ENCODE measurements at places on chromosomes 1 and 21.
A peak's percentile ranks its signal among the peaks of the same experiment; 100 is the strongest.

DNA sequence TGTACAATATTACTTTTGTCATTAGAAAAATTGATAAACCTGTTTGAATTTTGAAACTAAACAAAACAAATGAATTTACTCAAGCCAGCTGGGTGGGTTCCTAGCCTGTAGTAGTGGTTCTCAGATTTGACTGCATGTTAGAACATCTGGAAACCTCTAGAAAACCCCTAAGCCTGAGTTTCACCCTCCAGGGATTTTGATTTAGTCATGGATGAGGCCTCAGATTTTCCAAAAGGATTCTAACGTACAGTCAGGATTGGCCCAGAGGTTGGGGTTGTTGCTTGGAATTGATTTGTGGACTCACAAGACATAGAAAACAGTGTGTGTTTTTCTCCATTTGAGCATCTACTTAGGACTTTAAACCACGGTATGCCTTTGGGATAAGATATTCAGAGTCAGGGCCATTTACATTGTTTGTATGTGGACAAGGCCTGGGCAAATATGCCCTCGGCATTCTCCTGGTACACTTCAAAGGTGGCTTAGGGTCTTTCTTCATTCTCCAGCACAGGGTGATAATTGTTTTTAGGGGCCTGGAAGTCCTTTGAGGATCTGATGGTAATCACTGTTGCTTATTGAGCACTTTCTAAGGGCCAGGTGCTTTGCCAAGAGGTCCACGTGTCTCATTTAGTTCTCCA is 42.6 kb downstream of the ATP5PO start:
- DNase-seq: no peak

GRCh38 chr1:175054736-175055135 is 12.9 kb upstream of the TNN start:
- no peak for DNase-seq

GRCh38 chr21:41024746-41025254 is 143.2 kb upstream of the BACE2 start:
- DNase-seq: peak; percentile 19

- DNase-seq: peak; percentile 91
Measured at GRCh38 chr1:183180218-183180617, 5.8 kb upstream of the LAMC2 start.

- DNase-seq: no peak
Measured at GRCh38 chr1:35377555-35377954, 109.0 kb downstream of the ZMYM4 start.

DNA sequence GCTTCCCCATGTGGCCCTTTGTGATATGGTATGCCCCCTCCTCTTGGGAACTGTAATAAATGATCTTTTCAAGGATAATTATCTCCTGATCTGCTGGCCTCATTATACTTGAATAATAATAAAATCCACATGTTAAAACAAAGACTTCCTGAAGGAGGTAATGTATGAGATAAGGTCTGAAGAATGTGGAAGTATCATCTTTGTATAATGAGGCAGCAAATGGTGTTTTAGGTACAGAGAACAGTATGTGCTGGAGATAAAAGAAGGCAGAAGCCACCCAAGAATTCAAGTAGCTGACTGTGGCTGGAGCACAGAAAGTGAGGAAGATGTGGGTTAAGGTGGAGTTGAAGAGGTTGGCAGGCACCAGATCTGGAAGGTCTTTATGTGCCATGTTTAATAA is 12.8 kb upstream of the COG2 start:
- DNase-seq: no peak

- DNase-seq: no peak
Measured at GRCh38 chr1:90720145-90720636, 3.1 kb upstream of the BARHL2 start.

DNA sequence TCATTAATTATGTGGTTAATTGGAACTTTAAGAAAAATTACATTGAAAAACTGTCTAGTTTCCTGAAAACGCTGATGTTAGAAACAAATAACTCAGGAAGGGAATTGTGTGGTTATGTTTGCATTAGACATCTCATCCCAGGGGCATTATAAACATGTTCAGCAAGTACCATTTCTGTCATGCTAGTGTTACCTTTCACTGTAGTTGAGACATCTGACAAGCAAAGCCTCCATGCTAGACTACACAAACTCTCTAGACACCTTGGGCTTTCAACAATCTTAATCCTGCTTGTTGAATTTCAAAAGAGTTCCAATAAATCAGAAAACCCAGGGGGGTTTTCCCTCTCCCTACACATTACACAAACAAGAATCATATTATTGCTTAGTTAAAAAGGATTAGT is 536.8 kb downstream of the KCNT2 start:
- DNase-seq: no peak

DNA sequence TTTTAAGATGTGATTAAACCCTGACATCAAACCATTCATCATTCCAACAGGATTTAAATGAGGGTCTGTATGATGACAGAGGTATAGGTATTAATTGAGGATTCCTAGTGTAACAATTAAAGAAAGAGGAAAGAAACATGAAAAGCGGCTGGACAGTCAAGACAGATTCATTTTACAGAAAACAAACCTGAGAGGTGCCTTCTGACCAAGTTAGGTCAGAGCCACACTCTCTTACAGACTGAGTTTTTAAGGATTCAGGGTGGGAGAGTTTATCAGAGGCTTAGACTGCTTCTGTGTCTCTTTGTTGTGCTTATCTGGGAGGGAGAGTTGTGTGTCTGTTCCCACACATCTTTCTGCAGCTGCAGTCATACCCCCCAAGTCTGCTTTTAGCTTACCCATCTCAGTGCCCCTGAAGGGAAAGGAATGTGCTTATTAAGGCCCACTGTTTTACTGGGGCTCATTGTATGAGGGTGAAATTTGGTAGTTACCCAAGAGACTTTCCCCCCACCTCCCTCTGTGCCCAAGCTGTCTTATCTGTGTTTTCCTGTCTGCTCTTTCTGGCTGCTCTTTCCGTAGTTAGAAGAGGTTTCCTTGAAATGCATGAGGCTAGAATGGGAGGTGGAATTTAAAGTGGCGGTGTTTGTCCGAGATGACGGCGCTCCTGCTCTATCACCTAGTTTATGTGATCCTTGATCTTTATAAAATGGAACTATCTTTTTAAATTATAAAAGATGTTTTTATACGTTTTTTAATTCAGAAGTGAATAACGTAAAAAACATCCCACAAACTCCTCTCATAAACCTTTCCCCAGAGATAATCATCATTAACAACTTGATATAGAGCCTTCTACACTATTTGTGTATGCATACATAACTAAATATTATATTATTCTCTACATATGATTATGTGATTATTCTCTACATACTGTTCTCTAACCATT is 96.0 kb upstream of the TNFSF4 start:
- DNase-seq: no peak

DNA sequence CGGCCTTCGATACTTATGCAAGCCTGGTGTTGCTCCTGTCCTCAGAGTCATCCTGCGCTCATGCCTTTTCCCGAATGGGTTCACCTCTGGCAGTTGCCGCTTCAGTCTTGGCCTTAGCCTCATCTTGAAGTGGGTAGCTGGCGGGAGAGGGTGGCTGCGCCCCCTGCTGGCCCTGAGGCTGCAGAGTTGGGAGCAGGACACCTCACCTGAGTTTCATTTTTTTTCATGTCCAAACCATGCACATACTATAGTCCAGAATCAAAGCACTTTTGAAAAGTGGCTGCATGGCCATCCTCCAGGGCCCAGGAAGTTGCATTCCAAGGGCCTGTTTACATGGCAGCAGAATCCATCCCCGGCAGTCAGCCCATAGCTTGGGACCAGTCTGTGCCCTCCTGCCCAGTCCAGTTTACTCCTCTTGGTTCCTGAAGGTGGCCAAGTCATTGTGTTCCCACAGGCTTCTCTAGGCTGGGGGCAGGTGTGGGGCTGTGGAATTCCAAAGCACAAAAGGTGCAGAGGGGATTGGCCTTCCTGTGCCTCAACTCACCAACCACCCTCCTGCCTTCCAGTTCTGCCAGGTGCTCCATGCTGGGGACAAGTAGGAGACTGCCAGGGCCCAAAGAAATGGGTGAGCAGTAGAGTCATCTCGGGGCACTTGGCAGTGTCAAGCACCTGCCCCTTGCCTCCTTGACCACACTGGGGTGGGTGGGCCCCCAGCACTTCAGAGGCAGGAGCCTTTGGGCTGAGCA is 44.0 kb downstream of the YARS1 start:
- DNase-seq: peak; percentile 76

GRCh38 chr1:222627232-222627631 is 9.3 kb downstream of the MIA3 start:
- no peak for DNase-seq

- DNase-seq: no peak
Measured at GRCh38 chr1:57272601-57273000, 151.3 kb downstream of the DAB1 start.

- DNase-seq: peak; percentile 17
Measured at GRCh38 chr21:45830221-45830640, 151.3 kb upstream of the COL6A1 start.

GRCh38 chr1:207365063-207365462 is 43.6 kb downstream of the CD55 start:
- DNase-seq: no peak

GRCh38 chr1:198778049-198778448 is 139.2 kb downstream of the PTPRC start:
- no peak for DNase-seq

DNA sequence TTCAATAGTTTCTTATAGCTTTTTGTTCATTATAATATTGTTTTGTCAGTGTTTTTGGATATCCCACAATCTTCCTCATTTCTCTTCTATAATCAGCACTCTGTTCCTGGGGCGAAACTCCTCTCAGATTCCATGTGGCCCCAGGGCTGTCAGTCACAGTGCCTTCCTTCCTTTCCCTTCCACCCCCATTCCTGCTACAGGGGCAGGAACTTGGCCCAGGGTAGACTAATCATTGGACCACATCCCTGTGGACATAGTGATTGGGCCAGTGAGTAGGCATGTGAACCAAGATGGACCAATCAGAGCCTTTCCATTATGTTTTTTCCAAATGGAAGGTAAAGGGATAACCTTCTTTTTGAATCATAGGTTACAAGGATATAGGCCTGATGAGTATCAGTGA is 78.3 kb downstream of the PGM1 start:
- DNase-seq: no peak

DNA sequence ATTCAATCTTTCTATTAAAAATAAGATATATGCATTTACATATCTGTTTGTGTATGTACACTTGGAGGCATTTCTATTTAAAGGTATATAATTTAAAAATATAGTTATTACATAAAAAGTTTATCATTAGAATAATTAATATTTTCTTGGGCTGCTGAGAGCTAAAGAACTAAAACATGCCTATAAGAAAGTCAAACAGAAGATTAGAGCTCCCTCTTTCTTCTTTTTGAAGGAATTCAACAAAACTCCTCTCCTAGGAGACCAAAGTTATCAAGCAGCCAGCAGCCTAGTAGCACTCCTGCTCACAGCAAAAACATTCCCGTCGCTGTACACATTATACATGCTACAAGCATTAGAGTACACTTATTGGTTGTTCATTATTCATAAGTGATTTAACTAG is 216.4 kb downstream of the VAV3 start:
- DNase-seq: peak; percentile 35

DNA sequence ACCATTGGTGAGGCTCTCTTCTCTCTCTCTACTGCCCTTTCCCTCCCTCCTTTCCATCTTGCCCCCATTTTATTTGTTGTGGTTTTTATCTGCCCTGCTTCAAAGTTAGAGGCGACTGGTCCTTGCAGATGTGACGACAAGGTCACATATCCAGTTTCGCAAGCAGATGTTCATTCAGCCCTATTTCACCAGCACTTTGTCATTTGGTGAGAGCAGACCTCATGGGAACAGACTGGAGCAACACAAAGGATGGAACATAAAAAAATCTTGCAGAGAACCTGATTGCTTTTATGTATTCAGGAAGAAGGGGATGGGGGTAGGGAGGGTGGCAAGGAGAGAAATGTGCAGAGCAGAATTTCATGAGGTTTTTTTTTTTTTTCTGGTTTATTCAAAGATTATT is 84.3 kb downstream of the ELAVL4 start:
- no peak for DNase-seq

- DNase-seq: peak; percentile 97
Measured at GRCh38 chr1:23800400-23801337, at the start of gene GALE. Gene GALE, minus strand, starts transcription at chr1:23800754. Its CDS starts 1,747 bp downstream, at chr1:23799007.

DNA sequence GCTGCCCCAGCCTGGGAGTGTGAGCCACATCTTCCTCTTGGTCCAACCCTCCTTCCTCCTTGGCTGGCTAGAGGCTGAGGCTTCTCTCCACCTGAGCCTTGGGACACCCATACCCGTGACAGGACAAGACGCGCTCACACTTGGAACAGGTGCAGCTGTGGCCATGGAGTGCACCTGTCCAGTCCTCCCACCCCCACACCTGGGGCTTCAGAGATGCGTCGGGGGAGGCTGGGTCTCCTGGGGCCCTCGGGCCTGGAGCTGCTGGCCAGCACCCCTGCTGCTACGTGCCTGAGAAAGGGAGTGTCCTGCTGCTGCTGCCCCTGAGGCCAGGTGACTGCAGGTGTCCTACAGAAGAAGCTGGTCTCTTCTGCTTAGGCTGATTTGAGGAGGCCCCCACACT is 37.0 kb upstream of the TMEM52 start:
- DNase-seq: no peak

DNA sequence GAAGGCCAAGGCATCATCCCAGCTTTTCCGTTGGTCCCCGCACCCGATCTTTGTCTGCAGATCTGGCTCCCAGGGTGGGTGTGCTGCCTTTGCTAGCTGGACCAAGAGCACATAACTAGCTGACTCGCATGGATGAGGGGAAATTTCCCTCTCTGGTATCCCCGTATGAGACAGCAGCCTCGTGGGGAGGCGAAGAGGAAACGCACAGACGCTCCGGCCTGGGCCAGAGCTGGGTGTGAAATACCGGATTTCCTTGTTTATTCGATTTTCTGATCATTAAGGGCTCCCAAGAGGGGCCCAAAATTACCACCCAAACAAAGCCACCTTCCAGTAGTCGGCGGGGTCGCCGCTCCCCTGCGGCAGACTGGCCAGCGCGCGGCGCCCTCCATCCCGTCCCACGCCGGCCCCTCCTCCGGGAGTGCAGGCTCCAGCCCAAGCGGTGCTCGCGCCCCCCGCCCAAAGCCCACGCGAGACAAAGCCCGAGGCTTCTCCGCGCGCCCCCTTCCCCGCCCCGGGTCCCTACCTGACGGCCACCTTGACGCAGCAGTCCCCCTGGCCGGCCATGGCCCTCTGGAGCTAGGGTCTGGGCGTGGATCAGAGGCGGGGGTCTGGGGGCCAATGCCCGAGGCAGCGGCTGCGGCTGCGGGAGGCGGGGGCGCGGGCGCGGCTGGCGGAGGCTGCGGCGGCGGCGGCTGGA is 546 bp downstream of the KIF21B start:
- DNase-seq: no peak

GRCh38 chr1:92201973-92202372 is 15.7 kb upstream of the C1orf146 start:
- no peak for DNase-seq

- peak; percentile 79 for DNase-seq
Measured at GRCh38 chr1:245771511-245772281, 616.9 kb downstream of the KIF26B start.

GRCh38 chr1:105208581-105208980 is 1458.9 kb downstream of the AMY1C start:
- no peak for DNase-seq

- no peak for DNase-seq
Measured at GRCh38 chr1:41319106-41319755, 42.0 kb upstream of the FOXO6 start.

DNA sequence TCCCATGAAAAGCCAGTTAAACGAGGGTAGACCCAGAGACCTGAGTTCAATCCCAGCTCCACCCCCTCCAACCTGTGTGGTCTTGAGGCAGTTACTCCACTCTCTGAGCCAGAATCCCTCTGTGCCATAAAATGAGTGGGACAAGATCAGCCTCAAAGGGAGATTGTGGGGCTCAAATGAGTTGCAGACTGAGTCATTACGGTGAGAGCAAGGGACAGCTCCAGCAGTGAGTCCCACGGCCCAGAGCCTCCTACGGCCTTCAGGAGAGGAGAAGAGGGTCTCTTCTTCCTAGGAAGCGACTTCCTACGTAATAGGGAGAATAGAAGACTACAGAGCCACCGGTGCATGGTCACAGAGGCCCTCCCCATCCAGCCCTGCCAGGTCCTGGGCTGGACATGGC is 6.7 kb upstream of the CAMK2N1 start:
- no peak for DNase-seq

All from umbilical cord (tissue), 2 donors.